ENCODE measurements at places on chromosomes 3 and 15.

DNA sequence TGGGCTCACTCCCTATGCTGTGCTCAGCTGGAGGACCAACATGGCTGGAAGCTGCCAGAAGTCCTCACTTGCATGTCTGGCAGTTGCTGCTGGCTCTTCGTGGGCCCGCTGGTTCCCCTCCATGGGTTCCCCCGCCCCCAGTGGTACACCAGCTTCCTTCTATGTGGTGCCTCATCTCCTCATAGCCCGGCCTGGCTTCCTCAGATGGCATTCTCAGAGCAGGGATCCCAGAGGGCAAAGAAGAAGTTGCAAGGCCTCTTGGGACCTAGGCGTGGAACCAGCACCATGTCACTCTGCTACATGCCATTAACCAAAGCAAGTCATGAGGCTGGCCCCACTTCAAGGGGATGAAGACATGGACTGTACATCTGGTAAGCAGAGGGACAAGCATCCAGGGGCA, 2.9 kb upstream of the CFAP92 start:
- DNase-seq = no peak

GRCh38 chr15:36230776-36231175, 348.6 kb upstream of the CDIN1 start:
- DNase-seq = no peak

- no peak for DNase-seq
These were observed 19.2 kb downstream of the EXOSC7 start for GRCh38 chr3:44995142-44995770.

GRCh38 chr15:89858661-89859458, 34.9 kb downstream of the AP3S2 start:
- no peak for DNase-seq

GRCh38 chr3:118487734-118488133, 546.9 kb downstream of the IGSF11 start:
- DNase-seq = no peak
